BE2C (cell line): ENCODE measurements at places on chromosomes 2 and 18.

DNA sequence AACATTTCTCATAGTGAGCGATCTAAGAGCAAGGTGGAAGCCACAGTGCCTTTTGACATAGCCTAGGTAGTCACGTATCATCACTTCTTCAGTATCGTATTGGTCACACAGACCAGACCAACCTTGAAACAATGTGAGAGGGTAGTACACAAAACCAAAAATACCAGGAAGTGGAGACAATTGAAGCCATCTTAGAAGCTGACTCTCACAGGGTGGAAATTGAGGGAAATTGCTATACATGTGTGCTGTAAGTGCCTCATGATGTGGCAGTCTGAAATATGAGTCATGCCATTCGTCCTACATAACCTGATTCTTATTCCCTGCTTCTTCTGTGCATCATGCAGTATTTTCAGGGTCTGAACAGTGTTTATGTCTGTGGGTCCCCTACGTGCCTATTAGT, 62.3 kb upstream of the STON1 start:
- DNase-seq: no peak

GRCh38 chr2:146457221-146457620, 1387.6 kb upstream of the ACVR2A start:
- no peak for DNase-seq

DNA sequence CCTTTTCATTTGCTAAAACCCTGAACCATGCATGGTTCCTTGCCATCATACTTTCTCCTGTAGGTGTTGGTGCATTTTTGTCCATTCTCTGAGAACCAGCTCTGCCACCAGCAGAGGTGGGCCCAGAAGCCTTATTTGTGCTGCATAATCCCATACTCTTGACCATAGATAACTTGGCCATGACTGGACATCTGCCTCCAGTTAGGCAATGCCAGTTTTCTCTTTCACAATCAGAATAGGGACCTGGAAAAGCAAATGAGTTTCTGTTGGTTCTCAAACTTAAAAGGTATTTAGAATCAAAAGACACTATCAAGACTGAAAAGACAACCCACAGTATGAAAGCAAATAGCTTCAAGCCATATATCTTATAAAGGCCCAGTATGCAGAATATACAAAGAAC, 167.3 kb downstream of the MAIP1 start:
- DNase-seq: no peak

DNA sequence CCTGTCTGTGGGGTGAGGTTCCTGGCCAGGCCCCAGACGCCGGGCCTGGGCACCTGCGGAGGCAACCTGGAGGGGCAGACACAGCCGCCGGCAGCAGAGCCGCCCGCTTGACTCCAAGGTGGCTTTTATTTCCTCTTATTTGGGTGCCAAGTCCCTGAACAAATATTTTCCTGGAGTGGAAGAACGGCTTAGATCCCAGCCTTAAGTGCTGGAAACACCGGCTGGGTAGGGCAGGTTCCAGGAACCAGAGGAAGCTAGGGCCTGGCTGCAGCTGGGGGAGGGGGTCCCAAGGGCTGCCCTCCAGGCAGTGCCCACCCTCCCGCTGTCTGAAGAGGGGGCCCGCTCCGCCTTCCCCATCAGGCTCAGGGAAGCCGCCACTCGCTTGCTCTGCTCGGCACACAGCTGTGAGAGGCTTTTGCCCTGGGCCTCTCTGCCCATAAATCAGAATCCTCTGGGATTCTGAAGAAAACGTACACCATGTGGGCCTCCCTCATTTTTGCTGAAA, 28.2 kb downstream of the SDC1 start:
- DNase-seq: no peak

DNA sequence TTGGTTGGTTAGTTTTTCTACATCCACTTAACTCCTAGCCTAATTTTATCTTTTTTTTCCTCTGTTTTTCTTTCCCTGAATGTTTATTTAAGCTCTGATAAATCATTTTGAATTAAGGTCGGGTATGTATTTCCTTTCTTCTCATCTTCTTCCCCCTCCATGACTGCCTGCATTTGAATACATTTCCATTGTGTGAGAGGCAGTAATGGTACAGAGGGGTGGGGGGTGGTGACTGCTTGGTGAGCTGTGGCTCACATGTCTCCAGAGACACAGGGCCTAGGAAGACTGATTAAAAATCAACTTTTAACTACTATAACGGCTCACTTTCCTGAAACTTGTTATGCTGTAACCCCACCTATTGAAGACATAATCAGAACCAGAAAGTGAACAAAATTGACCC, 58.0 kb downstream of the NEDD4L start:
- DNase-seq: no peak

DNA sequence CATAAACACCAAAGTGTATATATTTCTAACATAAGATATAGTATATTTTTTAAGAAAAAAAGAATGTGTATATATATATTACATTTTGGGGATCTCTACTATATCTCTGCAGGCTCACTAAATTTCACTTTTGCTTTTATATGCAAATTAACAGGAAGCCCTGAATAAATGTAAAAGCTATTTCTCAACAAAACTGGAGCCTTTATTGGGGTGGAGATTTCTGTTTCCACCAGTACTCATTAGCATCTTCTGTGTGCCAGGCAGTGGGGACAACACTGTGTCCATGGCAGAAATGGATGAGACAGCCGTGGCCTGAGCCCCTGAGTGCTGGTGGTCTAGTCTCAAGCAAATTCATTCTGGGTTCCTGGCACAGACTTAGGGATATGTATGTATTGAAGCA, 41.3 kb downstream of the C18orf63 start:
- DNase-seq: no peak

GRCh38 chr2:188196343-188197008, 95.2 kb upstream of the GULP1 start:
- DNase-seq: no peak

DNA sequence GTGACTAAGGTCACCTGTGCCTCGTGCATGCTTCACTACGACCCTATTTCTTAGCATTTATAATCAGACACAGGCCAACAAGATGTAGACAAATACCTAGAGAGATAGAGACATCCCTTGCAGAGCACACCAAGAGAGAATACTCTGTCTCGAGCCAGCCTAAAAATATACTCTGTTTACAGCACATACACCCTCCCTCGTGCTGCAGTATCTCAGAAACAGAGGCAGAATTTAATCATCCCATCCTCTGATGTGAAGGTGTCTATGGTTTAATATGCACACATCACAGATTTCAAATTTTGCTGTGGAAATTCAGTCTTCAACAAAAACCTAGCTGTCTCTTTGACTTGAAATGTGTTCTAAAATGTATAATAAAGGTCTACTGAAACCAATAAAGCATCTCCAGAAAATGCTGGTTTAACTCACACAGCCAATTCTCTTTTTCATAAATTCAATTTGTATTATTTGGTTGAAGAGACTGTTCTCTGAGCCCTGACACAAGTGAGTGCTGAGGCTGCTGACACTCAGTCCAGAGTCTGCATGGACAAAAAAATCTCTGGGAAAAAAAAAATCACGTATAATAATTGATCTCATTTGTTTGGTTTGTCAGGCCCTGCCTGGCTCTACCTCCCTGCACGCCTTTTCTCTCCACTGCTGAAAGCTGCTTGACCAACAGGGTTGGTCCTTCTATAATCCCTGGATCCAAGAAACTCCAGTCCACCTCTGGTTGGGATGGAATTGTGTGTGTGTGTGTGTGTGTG, 142.0 kb upstream of the FSHR start:
- no peak for DNase-seq

DNA sequence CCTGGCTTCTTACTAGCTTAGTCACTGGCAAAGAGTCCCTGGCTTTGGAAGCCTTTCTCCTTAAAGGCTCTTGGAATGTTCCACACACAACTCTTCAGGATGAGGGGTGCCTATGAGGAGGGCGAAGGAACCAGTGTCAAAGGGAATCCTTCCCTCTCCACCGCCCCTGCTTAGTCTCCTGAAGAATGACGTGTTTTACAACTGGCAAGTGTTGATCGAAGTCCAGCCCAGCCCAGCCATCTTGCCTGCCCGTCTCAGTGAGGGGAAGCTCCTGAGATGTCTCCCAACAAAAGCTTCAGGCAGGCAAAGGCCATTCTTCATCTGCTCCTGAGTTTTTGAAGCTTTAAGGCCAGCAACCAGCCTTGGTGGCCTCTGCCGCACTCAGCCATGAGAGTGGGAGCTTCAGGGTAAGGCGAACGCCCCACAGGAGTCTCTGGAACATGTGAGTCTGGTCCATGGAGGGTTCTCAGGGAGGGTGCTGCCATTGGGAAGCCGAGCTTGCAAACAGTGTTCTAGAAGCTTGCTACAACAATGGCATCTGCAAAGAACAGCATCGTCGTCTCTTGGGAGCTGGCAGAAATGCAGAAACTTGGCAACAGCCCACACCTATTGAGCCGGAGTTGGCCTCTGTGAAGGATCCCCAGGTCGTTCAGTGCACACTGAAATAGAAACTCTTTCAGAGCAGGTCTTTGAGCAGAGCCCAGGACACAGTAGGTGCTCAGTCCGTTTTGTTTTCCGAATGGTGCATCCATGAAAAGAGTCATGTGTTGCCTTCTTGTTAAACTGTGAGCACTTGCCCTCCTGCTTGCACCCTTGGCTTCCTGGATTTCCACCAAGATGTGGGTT, 220.7 kb downstream of the SEPTIN10 start:
- no peak for DNase-seq
